ENCODE measurements at places on chromosomes 5 and 9.

GRCh38 chr9:17843236-17843635 lies 264.4 kb downstream of the SH3GL2 start:
- peak; percentile 69 for DNase-seq

GRCh38 chr5:60026161-60026560 lies 132.6 kb upstream of the PDE4D start:
- DNase-seq: no peak

GRCh38 chr9:91246846-91247245 lies 114.9 kb downstream of the AUH start:
- DNase-seq: no peak

GRCh38 chr5:569358-569867 lies 42.7 kb upstream of the CEP72 start:
- DNase-seq: no peak

DNA sequence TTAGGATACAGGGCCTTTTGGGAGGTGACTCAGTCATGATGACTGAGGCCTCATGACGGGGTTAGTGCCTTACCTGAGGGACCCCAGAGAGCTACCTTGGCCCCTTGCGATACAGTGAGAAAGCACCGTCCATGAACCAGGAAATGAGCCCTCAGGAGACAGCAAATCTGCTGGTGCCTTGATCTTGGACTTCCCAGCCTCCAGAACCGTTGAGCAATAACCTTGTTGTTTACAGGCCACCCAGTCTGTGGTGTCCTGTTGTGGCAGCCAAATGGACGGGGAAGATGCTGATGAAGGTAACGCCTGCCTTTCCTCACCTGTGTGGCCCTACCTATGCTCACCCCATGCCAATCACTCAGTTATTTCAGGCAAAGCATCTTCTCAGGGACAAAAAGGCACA lies 5.6 kb upstream of the GFPT2 start:
- DNase-seq: no peak

DNA sequence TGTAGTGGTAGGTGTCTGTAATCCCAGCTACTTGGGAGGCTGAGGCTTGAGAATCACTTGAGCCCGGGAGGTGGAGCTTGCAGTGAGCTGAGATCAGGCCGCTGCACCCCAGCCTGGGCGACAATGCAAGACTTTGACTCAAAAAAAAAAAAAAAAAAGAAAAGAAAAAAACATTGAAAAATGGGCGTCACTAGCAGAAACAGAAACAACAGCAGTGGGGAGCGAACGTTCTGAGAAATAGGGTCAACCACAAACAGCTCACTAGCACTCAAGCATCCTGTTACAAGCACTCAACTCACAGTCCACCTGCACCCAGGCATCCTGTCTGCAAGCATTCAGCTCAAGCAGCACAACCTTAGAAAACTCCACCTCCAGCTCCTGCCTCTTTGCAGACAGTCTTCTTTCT lies 17.2 kb downstream of the TRIM14 start:
- DNase-seq: no peak

GRCh38 chr5:117713585-117714198 lies 1139.1 kb upstream of the SEMA6A start:
- no peak for DNase-seq

DNA sequence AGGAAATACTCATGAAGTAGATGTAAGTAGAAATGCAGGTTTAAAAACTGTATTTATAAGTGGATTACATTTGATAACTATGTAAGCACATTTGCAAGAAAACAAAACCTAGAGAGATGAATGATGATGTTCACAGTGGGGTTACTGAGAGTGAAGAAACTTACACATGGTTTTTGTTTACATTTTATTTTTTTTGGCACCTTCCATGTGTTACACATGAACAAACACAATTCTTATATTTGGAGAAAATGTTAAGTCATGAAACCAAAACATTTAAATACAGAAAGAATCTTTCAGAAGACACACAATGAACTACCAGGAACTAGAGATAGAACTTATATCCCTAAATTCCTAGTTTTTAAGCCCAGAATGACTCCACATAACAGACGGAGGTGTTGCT lies 51.5 kb upstream of the SPATA31E1 start:
- DNase-seq: no peak

DNA sequence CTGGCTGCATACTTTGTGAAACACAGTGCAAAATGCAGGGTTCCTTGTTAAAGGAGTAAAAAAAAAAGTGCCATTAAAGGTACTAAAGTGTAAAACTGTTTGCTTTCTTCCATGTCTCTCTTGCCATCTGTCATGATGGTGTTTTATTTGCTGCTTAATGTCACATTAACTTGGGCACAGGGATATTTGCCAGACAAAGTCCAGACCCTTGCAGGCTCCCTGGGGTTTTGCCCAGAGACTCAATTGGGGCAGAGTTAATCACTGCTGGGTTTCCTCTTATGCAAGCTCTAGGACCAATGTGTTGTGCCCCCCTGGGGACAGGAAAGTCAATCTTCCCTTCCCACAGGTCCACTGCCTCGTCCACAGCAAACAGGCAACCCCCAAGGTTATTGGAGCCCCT lies 274.3 kb upstream of the SGCD start:
- peak; percentile 8 for DNase-seq

- no peak for DNase-seq
Observed at GRCh38 chr9:6833518-6834192, 75.9 kb downstream of the KDM4C start.

GRCh38 chr9:83707518-83707767 lies 315 bp downstream of the UBQLN1 start:
- DNase-seq: no peak

DNA sequence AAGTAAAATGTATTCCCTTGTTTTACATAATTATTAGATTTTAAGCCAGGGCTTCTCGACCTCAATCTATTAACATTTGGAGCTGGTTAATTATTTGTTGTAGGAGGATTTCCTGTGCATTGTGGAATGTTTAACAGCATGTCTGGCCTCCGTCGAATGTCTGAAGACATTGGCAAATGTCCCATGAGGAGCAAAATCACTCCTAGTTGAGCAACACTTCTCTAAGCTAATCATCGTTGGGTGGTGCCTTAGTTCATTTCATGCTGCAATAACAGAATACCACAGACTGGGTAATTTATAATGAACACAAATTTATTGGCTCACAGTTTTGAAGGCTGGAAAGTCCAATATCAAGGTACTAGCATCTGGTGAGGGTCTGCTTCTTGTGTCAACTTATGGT lies 13.4 kb upstream of the VPS13A start:
- no peak for DNase-seq
